ENCODE measurements at places on chromosomes 13 and 19.

- DNase-seq, result peak; percentile 43
Measured at GRCh38 chr19:27794494-27795042, 1418.4 kb downstream of the UQCRFS1 start.

DNA sequence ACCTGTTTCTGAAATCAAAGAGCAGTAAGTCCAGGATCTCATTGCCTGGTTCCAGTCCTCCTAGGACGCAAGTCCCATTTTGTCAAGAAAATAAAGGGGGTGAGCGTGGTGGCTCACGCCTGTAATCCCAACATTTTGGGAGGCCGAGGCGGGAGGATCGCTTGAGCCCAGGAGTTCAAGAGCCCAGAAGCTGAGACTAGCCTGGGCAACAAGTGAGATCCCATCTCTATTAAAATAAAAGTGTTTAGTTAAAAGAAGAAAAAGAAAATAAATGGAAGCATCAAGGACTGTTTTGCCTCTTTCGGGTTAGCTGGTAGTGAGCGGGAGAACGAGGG is 344 bp upstream of the HAUS5 start:
- DNase-seq, result no peak

GRCh38 chr19:7783991-7784423 is 21.0 kb downstream of the CLEC4M start:
- DNase-seq, result no peak

DNA sequence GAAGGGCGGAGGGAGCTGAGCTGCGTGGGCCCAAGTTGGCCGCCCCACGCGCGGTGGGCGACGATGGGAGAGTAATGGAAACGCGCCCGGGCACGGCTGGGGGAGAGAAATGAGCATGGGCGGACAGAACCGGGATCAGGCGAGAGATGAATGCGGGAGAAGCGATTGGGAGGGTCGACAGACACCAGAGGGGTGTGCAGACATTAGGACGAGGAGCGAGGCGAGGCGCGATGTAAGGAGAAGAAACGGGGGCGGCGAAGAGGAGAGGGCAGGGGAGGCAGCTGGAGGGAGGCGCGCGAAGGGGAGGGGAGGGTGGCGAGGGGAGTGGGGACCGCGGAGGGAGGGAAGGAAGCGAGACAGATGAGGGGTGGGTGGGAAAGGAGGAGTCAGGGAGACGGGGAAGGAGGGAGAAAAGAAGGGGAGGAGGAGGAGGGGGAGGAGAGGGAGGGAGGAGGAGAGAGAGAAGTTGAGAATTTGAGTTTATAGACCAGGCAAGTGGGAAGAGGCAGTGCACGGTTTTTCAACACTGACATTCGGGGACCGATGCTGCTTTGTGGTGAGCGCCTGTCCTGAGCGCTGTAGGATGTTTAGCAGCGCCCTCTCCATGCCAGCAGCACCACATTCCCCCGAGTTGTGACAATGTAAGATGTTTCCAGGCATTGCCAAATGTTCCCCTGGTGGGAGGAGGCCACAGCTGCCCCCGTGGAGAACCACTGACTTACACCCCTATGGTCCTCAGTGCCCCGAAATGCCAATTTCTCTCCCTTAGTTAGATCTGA is at the start of gene SHISA7:
Gene SHISA7, minus strand, starts transcription at position 256 of the 779 bp plus-strand sequence. CDS start 437 bp downstream, outside the sequence.
- peak; percentile 36 for DNase-seq

DNA sequence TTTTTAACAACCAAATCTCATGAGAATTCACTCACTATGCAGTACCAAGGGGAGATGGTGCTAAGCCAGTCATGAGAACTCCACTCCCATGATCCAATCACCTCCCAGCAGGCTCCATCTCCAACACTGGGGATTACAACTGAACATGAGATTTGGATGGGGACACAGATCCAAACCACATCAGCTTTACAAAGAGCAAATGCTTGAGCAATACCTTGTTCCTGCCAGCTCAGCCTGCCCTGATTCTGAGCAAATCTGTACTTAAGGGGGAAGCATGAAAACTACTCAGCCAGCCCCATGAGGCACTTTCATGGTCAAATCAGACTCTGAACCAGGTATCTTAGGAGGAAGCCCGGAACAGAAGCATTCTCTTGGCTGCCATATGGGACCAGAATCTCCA is 259.9 kb downstream of the TBC1D4 start:
- no peak for DNase-seq
